ENCODE measurements at places on chromosomes 16 and 17.

DNA sequence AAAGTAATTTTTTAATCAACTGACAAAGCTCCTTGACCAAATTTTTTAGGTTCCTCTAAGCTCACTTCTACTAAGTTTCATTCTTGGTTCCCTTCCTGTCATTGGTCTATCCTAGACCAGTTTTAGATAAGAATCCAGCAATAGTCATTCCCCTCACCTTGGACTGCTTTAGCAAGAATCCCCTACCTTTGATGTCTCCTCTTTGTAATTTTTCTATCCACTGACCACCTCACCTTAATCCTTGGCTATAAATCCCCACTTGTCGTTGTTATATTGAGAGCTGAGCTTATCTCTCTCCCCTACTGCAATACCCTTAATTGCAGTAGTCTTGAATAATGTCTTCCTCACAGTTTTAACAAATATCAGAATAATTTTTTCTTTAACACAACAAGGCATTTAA is 107.2 kb downstream of the USP32 start:
- no peak for DNase-seq

DNA sequence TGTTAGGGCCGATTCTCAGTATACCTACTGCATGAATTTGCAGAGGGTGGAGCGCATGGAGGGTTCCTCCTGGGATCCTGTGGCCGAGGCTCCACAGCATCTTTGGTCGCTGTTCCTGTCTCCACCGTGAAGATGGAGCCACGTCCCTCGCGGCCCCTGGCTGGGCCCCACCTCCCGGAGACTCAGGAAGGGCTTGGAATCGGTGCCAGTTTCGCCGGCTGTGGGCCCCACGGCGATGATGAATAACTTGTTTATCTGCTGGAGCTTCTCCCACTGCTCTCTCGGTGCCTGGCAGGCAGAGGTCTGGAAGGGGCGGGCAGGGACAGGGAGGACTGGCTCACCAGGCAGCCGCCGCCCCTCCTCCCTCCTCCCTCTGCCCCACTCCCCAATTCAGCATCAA is 8.1 kb downstream of the SLC5A11 start:
- DNase-seq: peak; percentile 4

DNA sequence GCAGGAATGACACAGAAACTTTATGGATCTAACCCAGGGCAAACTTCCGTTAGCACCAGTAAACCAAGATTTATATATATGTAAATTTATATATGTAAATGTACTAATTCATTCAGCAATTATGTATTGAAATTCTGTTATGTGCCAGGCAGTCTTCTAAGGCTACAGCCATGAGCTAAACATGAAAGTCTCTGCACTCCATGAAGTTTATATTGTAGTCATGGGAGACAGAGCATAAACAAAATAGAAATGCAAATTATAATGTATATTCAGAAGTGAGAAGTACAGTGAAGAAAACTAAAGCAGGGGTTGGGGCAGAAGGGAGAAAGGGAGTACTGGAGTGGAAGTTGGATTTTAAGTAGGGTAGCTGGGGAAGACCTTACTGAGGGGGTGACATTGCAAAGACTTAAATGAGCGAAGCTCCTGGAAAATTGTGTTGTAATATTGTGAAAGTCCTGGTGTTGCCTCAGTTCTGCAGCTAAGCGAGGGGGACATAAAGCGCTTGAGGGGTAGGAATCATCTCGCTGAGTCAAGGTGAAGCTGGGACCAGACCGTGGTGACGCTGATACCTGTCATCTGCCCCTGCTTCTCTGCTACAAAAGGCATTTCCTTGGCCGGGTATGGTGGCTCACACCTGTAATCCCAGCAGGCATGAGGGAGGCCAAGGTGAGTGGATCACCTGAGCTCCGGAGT is 64.8 kb downstream of the YPEL2 start:
- DNase-seq: no peak

DNA sequence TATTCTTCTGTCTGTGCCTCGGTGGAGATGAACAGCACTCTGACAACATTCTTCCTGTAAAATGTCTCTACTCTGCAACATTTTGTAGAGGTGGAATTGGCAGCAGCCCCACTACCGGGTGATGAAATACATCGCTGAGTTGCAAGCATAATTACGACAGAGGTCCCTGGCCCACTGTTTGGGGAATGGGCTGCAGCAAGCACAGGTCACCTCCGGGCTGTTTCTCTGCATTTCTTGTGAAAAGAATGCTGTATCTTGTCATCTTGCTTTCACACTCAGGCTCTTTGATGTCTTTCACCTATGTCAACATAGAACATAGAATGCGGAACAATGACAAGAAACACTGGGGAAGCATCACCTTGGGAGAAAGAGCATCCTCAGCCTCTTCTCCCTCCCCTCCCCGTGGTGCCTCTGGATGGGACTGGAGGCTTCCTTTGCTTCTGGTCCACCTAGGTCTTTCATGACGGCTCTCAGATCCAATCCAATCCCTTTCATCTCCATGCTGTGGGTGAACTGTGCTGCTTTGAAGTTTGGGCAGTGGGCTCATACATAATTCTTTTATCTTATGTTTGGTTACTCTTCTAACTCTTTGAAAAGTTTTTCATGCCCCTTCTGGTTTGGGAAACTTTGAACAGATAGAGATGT is 265.0 kb downstream of the PHKB start:
- DNase-seq: no peak

DNA sequence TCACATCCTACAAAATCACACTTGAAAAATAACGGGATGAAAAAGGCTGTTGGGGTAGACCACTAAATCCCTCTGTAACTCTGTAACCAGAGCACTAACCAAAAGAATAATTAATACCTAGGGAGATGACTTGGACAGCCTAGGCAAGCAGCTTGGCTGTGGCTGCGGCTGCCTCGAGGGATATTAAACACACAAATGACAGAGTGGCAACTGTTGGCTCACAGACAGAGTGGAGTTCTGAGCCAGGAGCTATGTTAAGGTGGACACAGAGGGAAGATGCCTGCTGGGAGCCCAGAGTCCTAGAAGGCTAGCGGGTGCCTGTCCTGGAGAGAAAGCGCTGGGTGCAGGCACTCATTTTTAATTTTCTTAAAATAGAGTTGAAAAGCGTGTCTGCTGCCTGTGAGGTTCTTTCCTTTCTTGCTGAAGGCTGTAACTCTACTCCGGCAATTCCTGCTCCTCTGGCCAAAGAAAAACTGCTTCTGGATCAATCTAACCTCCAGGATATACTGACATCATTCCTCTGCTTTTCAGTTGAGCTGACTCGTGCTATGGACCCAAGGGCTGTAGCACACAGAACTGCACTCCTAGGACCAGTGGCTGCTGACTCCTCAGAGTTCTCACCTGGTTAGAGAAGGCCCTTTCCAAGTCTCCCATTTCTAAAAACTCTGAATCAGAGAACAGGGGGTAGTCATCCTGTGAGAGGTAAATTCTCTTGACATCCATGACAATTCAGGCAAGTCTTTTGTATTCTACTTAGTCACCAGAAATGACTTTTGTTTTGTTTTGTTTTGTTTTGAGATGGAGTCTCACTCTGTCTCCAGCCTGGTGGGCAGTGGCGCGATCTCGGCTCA is 147.9 kb downstream of the STX8 start:
- no peak for DNase-seq

DNA sequence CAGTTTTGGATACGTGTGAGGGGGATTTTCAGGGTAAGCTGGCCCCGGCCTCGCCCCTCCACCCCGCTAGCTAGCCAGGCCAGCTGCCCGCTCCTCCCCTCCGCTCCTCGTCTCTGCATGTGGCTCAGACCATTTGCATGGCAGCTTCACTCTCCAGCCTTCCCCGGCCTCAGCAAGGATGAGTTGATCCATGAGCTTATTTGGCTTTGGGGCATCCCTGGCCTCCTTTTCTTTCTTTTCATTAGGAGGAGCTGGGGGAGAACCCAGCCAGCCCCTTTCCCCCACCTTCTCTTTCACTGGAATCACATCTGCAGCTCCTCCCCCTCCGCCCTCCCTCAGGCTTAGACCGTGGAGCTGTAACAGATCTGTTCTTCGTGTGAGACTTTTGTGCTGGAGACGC is 30.7 kb downstream of the ELAC2 start:
- no peak for DNase-seq

GRCh38 chr17:37475731-37476420 is 13.8 kb upstream of the DUSP14 start:
- DNase-seq: no peak

GRCh38 chr16:68972720-68973119 is 129.4 kb downstream of the TANGO6 start:
- DNase-seq: no peak

DNA sequence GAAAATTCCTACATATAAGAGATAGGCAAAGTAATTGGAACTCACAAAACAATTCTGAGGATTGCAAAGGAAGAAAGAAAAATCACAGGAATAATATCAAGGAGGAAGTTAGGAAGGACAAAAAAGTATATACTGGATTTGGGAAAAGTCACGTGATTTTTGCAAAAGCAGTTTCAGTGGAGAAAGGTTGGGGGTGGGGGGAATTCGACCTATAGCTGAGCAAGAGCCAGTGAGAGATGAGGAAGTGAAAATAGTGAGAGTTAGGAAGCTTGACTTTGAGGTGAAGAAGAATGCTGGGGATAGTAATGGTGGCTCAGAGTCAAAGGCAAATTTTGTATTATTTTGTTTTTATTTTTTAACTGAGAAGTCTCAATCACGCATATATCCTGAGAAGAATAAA is 438.0 kb upstream of the PMFBP1 start:
- DNase-seq: no peak

DNA sequence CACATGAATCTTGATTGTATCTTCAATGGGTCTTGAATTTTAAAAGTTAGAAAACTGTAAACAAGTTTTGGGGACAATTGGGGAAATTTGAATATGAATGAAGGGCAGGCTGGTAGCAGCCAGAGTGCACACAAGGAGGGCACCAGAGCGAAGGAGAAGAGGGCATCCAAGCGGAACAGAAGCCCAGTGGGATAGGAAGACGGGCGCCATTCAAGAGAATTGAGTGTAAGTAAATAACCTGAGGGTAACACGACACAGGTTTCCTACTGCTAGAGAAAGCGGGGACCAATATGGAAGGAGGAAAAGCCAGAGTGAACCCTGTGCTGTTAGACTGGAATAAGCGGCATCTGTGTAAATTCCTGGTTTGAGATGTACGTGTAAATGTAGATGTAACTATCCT is 115.1 kb upstream of the CCL2 start:
- no peak for DNase-seq

GRCh38 chr16:29852654-29853053 is 10.4 kb downstream of the CDIPT start:
- no peak for DNase-seq

GRCh38 chr16:56998861-56999260 is 9.5 kb downstream of the NLRC5 start:
- DNase-seq: no peak

- DNase-seq: no peak
Observed at GRCh38 chr17:48037036-48037837, at the start of gene COPZ2. Gene COPZ2, minus strand, starts transcription at chr17:48037797. Its CDS starts 20 bp downstream, at chr17:48037777.

DNA sequence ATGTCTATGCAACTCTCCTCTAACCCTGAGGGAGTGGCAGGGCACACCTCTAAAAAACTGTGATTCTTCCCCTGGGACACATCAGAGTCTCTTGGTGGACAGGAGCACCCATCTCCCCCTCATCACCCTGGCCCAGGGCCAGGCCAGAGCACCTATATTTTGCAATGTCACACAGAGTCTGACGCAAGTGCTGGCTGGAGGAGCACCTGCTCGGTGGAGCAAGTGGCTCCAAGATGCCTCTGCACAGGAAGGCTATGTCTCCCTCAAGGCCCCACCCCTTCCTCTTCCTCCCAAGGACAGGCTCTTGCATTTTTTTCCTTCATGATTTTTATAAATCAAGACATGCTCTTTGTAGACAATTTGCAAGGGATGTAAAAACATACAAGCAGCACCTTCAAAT is 13.3 kb downstream of the SNN start:
- DNase-seq: no peak

- no peak for DNase-seq
Observed at GRCh38 chr17:19378416-19379360, at the start of gene MAPK7. Gene MAPK7, plus strand, starts transcription at chr17:19378498. Its CDS starts 403 bp downstream, at chr17:19378901.

DNA sequence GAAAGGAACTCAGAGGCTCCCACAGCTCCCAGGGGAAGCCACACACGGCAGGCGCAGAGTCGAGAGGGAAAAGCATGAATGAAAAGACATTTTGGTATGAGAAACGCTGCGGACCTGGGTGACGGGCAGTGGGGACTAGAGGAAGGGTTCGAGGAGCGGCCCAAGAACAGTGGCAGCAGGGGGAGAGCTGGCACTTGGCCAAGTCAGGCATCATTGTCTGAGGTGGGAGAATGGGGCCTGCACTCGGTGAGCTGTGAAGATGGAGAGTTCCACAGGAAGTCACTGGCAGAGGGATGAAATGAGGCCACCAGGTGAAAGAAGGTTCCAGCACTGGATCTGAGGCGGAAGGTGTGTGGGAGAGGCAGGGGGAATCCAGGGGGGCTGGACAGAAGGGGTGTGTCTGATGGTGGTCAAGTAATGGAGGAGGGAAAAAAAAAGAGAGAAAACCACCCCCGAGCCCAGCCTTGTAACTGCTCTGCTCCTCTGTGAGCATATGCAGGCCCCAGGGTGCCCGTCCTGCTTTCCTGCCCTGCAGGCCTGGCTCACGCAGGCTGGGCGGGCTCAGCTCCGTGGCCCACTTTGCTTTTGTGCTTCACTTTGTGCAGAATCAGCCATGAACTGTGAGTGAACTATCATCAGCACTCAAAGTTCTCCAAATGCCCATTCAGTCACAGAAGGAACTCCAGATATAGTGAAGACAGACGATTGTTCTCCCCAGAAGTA is 31.8 kb downstream of the TMEM204 start:
- no peak for DNase-seq

GRCh38 chr17:10836966-10837590 is 809 bp downstream of the PIRT start:
- peak; percentile 49 for DNase-seq

DNA sequence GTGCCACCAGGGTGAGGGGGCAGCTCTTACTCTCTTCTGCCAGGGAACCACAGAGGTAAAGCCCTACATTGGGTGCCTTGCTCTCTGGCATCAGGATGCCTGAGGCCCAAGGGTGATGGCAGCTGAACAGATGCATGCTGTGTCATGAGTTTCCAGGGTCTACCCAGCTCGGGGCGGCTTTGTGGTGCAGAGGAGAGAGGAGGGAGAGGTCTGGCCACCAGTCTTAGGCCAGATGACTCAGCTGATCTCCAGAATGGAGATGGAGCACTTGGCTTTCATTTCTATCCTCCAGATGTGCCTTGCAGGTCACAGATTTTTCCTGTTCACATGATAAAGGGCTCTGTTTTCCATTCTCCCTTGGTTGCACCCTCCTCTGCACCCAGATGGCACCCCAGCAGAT is 23.6 kb upstream of the USP22 start:
- no peak for DNase-seq

GRCh38 chr17:49969795-49970389 is 902 bp downstream of the DLX4 start:
- DNase-seq: no peak
